ENCODE measurements at places on chromosomes 12 and 14. TPM values are rescaled to one million over a fixed set of nuclear protein-coding genes. Genes with fewer than 3 reads are reported as not detected.

GRCh38 chr12:121829250-121829918 is 25.6 kb downstream of the SETD1B start:
- DNase-seq: no peak

- DNase-seq: no peak
Observed at GRCh38 chr12:19421503-19422282, 17.6 kb upstream of the AEBP2 start.

DNA sequence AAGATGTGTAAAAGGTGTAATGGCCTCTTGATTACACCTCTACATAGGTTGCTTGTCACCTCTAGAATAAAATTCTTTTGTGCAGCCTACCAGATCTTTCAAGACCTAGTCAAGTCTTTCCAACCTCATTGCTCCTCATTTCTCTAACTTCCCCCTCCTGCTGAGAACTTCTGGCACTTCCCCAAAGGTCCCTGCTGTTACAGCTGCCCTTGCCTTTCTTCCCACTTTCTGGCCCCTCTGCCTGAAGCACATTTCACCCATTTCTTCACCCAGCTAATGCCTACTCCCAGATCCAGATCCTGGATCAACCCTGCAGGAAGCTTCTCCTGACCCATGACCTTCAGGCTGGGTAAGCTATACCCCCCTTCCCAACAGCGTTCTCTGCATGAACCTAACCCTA is 1.5 kb downstream of the TSHR start:
- no peak for DNase-seq

DNA sequence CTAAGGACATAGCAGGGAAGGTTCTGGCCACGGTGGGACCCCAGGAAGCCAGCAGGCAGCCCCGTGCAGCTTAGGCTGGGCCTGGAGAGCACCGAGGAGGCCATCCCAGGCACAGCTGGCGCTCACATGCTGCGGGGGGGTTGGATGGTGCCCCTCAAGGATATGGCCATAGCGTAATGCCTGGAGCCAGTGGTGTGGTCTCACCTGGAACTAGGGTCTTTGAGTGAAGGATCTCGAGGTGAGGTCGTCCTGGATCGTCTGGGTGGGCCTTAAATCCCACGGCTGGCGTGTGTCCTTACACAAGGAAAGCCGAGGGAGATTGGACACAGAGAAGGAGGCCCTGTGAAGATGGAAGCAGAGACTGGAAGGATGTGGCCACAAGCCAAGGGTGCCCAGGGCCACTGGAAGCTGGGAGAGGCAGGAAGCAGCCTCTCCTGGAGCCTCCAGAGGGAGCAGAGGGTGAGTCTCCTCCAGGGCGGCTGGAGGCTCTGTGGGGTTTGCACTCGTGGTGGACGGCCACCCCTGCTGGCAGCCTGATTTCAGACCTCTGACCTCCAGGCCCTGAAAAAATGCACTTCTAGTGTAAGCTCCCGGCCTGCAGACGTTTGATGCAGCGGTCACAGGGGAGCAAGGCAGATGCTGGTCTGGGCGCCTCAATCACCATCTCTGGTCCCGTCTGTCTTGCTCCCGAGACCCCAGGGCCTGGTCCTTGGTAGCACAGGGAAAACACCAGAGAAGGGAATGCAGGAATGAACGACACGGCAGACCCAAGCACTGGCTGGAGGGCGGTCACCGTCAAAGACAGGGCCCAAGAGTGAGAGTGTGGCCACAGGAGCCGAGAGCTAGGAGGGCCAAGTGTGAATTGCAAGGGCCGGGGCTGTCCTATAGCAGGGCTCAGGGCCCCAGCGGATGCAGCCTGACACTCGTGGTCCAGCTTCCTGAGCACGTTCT is 218.6 kb downstream of the KIF26A start:
- no peak for DNase-seq

- DNase-seq: no peak
Observed at GRCh38 chr12:40325349-40325960, 100.7 kb downstream of the LRRK2 start.

DNA sequence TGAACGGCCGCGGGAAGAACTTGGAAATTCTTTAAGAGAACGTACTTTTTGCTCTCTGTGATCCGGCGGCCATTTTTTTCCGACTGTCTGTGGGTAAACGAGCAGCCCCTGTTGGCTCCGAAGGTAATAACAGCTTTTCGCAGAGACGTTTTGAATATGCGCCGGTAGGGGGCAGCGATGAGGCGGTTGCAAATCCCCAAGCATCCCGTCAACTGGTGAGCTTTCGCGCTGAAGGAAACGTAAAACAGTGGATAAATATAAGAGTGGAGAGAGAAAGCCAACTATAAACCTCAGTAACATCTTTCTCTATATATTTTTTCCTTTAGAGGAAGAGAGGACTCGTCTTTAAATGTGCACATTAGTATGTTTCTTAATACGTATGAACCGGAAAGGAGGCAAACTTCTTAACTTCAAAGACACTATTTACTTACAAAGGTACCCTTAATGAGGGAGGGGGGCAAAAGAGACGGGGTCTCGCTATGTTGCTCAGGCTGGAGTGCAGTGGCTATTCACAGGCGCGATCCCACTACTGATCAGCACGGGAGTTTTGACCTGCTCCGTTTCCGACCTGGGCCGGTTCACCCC is 9.6 kb upstream of the NEMF start:
- peak; percentile 87 for DNase-seq

GRCh38 chr14:49051328-49052060 is 534.7 kb downstream of the RPS29 start:
- no peak for DNase-seq

- no peak for DNase-seq
Observed at GRCh38 chr12:62760779-62761178, 174.2 kb downstream of the PPM1H start.

DNA sequence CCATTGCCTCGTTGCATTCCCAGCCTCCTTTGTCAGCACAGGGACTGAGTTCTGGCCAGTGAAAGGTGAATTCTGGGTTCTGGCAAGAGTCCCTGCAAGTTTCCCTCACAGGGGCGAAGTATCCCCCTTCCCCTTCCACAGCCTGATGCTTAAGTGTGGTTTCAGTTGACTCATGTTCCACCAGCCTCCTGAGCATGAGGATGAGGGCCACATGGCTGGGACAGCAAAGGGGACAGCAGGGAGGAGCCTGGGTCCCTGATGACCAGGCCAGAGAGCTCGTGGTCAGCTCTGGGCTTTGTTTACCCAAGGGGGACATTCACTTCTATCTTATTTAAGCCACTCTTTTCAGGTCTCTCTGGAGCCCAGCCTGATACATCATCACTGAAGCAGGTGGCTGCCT is 36.5 kb downstream of the CACNA2D4 start:
- DNase-seq: no peak

DNA sequence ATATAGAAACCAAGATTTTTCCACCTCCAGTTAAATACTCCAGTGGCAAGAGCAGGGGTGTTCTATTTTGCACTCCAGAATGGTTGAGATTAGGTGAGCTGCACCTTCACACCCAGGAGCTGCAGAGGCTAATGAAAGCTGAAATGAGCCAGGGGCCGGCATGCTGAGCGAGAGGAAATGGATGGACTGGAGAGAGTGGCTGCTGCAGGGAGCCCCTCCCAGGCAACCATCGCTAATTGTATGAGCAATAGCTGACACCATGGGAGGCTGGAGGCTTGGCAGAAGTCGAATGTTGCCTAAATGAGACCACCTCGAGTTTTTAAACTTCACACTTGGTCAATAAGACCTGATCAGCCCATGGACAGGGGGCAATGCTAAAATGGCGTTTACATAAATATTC is 301.8 kb upstream of the TMPO start:
- DNase-seq: no peak

- no peak for DNase-seq
Observed at GRCh38 chr12:116090516-116090915, 187.0 kb downstream of the MED13L start.

- DNase-seq: no peak
Observed at GRCh38 chr12:50647479-50647878, 116.4 kb upstream of the ATF1 start.

DNA sequence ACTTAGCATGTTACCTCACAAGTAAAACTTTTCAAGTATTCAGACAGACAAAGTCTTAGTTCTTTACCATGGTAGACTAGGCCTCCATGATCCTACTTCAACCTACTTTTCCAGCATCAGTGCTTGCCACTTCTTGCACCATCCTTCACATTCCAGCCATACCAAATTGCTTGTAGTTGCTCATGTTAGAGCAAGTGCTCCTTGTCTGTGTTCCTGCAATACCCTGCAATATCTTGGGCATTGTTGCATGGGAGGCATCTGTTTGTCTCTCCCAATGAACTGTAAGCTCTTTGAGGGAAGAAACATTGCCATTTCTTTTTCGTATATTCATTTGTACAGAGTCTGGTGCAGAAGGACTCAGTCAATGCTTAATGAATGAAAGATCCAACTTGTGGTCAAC is 78.0 kb downstream of the SRGAP1 start:
- DNase-seq: no peak

GRCh38 chr14:24874514-24875202 is 175.3 kb downstream of the STXBP6 start:
- no peak for DNase-seq

DNA sequence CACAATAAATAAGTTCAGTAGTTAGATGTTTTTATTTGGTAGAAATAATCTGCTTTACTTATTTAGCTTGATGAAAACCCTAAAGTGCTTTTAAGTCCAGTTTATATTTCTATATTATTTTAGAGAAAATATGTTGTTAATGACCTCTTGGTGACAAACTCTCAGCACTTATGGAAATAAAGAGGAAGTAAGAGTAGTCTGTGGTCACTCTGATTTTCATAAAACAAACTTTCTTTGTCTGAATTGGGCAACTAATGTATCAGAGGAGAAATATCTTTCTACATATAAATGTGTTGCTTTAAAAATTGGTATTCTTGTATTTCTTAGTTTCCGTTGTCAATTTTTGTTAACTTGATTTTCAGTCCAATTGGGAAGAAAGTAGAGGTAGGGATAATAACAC is 878.9 kb upstream of the SEL1L start:
- no peak for DNase-seq

GRCh38 chr14:67526676-67527459 is 6.2 kb upstream of the PLEKHH1 start:
- DNase-seq: no peak

Gene MAP1LC3B2
- polyA plus RNA-seq: 11.6 TPM

Gene NOXRED1
- 3.7 TPM for polyA plus RNA-seq

Gene PTGER2
- polyA plus RNA-seq: 7.9 TPM

Gene METTL25
- polyA plus RNA-seq: 14.4 TPM

Gene CLEC7A
- 1.9 TPM for polyA plus RNA-seq

Gene OR4E2
- polyA plus RNA-seq: not detected

Gene SLCO1A2
- 0.60 TPM for polyA plus RNA-seq

Gene VSIG10
- polyA plus RNA-seq: 26.0 TPM

Gene NR4A1
- 24.4 TPM for polyA plus RNA-seq

Gene SLC7A7
- 138 TPM for polyA plus RNA-seq

Gene SLCO1C1
- 0.40 TPM for polyA plus RNA-seq

Gene KRT73
- not detected for polyA plus RNA-seq

Gene TMEM119
- polyA plus RNA-seq: 26.1 TPM

All from left renal pelvis (tissue), 4 donors.